ENCODE measurements at places on chromosomes 5 and 9.

GRCh38 chr5:79872291-79872690, 118.8 kb downstream of the MTX3 start:
- DNase-seq, result no peak

GRCh38 chr9:121172726-121173487, 28.8 kb downstream of the RAB14 start:
- DNase-seq, result no peak

- peak; percentile 80 for DNase-seq
Observed at GRCh38 chr5:17216974-17217492, 398 bp upstream of the BASP1 start.

DNA sequence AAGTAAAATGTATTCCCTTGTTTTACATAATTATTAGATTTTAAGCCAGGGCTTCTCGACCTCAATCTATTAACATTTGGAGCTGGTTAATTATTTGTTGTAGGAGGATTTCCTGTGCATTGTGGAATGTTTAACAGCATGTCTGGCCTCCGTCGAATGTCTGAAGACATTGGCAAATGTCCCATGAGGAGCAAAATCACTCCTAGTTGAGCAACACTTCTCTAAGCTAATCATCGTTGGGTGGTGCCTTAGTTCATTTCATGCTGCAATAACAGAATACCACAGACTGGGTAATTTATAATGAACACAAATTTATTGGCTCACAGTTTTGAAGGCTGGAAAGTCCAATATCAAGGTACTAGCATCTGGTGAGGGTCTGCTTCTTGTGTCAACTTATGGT, 13.4 kb upstream of the VPS13A start:
- DNase-seq, result peak; percentile 75

GRCh38 chr5:141683596-141684141, 1.6 kb upstream of the ARAP3 start:
- DNase-seq, result no peak

GRCh38 chr9:133339641-133340040, 3.7 kb upstream of the SURF6 start:
- no peak for DNase-seq

DNA sequence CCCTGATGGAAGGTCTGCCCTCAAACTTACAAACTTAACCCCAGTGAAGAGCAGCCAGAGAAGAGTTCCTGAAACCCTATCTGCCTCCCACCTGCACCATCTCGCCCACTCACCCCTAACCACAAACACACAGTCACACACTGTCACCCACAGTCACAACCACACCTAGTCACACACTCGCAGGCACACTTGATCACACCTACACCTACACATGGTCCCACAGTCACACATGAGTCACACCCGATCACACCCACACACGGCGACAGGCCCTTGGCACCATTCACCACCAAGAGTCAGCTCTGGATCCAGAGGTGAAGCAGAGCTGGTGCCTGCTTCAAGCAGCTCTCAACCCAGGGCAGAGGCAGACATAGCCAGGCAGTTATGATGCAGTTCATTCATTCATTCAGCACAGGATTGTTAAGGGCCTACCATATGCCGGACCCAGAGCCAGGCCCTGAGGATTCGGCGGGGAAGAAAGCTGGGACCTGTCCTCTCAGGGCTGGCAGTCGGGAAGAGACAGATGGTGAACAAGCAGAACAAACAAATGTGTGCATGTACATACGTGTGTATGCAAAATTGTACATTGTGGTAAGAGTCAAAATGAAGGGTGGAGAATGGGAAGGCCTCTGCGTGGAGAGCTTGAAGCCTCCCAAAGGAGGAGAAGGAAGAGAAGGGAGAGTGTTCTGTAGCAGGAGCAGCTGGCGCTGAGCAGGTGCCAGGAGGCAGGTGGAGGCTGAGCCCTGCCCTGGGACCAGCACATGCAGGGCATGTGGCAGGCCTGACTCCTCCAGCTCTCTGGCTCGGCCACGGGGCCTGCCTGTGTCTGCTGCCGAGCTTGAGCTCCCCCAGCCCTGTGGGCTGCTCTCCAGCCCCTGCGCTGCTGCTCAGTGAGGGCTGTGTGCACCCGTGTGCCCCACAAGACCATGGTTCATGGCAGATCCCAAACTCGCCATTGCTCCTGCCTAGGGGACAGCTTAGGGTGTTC, 6.4 kb downstream of the TSPAN17 start:
- DNase-seq, result no peak

- no peak for DNase-seq
Observed at GRCh38 chr5:17730421-17730820, 96.2 kb downstream of the TAF11L14 start.

GRCh38 chr9:89675058-89675742, 70.4 kb downstream of the GADD45G start:
- DNase-seq, result no peak

DNA sequence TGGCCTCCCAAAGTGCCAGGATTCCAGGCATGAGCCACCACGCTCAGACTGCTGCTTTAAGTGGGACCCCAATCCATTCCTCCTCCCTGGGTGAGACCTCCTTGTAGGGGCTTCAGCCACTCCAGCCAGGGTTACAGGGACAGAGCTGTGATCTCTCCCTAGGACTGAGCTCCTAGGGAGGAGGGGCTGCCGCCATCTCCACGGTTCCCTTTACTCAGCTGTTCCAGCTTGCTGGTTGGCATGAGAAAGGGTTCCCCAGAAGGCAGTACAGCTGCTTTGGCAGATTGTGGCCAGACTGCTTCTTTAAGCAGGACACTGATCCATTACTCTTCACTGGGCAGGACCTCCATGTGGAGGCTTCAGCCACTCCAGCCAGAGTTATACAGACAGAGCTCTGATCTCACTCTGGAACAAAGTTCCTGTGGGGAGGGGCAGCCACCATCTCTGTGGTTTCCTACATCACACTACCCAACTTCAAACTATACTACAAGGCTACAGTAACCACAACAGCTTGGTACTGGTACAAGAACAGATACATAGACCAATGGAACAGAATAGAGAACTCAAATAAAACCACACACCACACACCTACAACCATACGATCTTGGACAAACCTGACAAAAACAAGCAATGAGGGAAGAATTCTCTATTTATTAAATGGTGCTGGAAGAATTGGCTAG, 7.2 kb downstream of the INSL6 start:
- no peak for DNase-seq

GRCh38 chr5:36683821-36684434, 77.5 kb downstream of the SLC1A3 start:
- peak; percentile 82 for DNase-seq

DNA sequence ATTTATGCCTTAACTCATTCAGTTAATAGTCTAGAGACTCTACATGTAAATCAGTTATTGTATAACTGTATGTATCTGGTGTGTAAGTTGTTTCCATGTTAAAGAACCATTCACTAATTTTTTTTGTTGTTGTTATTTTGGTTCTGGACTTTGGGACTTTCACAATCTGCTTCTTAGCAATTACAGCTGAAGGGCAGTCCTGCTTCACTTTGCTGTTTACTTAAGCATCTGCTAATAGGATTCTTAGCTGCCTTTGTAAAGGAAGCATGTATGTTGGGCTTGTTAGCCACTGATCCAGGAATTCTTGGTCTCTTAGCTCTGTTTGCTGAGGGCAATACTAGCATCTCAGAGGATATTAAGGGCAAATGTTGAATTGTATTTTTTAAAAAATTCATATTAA, 97.0 kb downstream of the FOCAD start:
- no peak for DNase-seq

GRCh38 chr5:54492178-54492577, 25.4 kb upstream of the SNX18 start:
- DNase-seq, result no peak

DNA sequence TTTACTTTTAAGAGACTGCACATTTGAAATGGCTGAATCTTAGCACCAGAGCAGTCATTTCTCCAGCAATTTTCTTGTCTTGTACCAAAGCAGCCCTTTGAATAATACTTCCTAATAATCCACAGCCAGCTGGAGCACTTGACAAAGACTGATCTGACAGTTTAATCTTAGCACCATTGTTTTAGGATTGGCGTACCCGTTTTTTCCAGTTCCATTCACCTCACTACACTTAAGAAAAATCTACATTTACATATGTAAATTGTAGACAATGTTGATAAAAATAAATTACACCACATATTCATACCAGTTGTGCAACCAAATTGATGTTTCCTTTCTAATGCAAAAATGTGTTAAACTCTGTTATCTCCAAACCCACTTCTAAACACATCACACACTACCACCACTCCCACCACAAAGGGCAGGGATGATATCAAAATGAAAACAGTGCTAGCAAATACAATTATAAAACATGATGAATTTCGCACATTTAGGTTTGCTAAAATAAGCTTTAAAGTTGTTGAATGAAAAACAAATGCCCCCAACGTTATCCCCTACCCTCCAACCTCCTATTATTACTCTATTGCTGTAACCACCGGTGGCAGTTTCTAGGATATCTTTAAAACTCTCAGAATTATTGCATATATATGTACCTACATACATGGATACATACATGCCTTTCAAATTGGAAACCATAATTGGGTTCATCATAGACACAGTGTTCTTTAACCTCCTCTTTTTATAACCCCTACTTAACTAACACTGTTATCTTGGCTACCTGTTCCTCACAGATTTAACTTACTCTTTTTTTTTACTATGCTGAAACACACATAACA, 21.5 kb downstream of the SERINC5 start:
- no peak for DNase-seq

DNA sequence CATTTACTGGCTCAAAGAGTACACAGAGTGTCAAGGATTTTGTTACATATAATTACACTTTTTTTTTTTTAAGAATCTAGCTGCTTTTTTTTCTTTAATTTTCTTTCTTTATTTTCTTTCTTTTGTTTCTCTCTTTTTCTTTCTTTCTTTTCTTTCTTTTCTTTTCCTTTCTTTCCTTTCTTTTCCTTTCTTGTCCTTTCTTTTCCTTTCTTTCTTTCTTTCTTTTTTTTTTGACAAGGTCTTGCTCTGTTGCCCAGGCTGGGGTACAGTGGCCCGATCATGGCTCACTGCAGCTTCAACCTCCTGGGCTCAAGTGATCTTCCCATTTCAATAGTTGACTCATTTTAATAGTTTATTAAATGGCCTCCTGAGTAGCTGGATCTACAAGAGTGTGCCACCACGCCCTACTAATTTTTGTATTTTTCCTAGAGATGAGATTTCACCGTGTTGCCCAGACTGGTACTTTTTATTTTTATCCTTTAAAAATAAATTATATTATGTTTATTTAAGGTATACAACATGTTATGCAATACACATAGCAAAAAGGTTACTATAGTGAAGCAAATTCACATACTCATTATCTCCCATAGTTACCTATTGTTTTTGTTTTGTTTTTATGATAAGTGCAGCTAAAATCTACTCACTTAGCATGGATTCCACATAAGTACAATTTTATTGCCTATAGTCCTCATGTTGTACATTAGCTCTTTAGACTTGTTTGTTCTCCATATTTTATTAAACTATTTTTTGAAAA, 381.5 kb upstream of the KLF4 start:
- no peak for DNase-seq

DNA sequence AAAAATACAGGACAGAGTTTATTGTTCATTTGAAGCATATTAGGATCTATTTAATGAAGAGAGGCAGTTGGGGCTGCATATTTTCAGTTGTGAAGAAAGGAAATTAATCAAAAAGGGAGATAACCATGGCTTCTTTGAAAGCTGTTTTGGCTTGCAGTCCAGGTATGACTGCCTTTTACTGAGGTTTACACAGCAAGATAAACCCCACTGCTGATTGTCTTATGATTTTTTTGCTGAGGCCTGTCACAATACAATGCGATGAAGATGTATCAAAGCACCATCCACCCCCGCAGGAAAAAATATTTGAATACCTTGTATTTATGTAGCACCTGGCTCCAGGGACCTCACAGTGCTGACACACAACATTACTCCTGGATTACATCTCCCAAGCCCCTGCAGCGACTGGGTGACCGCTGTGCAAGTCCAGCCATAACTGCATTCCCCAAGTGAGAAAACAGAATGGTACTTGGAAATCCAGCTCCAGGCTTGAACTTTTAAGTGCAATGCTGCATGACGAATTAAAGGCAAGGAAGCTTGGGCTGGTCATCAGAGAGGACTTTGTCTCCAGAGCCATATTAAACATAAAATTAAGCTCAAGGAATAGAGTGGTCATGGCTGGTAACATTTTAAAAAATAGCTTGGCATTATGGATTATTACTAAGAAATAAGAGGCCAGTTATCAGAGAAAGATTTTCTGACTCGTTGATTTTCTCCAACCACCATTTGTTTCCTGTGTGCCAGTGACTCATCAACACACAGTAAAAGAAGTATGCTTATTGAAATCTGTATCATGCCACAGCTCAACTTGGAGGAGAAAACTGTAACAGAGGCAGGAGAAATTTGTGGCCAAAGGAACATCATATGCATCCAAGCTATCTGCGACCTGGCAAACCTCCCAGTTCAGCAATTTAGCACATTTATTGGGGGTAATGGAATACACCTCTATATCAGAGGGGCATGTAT, 374.2 kb downstream of the MAN2A1 start:
- DNase-seq, result peak; percentile 64

GRCh38 chr9:111399772-111400563, 69.9 kb upstream of the OR2K2 start:
- DNase-seq, result peak; percentile 22

- DNase-seq, result peak; percentile 75
Observed at GRCh38 chr9:134538856-134539566, 102.6 kb upstream of the COL5A1 start.

DNA sequence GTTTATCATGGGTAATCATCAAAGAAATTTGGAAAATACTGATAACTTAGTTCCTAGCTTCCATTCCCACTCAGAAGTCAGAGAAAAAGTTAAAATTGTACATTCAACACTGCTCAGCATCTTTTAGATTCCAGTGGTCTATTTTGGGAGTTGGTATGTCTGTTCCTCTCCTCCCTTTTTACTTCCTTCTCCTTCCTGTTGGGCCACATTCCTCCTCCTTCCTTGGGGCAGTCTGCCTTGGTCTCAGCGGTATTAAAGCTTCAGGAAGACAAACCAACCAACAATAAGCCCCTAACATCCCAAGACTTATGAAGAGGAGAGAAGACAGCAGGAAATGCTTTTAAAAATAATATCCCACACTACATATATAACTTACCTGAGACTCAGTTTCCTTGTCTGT, 49.9 kb upstream of the SSBP2 start:
- DNase-seq, result peak; percentile 49

- no peak for DNase-seq
Observed at GRCh38 chr9:129860653-129861446, 25.6 kb downstream of the USP20 start.

DNA sequence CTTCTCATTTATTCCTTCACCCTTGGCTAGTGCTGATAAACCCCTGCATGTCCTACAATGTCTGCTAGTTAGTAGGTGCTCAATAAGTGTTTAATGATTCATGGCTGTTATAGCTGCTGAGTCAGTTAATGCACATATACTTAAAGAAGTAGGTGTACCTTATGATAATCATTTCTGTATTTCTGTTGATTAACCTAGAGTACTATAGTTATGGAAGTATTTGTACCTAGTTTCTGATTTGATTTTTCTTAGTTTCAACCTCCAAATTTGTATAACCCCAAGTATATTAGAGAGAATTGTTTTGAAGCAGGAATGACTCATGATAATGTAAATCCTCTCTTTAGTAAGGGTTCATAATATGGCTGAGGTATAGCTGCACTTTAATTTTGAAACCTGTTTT, 8.9 kb downstream of the SMAD5 start:
- no peak for DNase-seq

- no peak for DNase-seq
Observed at GRCh38 chr9:15501179-15501578, 9.6 kb downstream of the PSIP1 start.
